ENCODE measurements at places on chromosomes 4 and X.
A peak's percentile ranks its signal among the peaks of the same experiment; 100 is the strongest.

- no peak for DNase-seq
Measured at GRCh38 chr4:43331226-43332051, 438.9 kb downstream of the GRXCR1 start.

DNA sequence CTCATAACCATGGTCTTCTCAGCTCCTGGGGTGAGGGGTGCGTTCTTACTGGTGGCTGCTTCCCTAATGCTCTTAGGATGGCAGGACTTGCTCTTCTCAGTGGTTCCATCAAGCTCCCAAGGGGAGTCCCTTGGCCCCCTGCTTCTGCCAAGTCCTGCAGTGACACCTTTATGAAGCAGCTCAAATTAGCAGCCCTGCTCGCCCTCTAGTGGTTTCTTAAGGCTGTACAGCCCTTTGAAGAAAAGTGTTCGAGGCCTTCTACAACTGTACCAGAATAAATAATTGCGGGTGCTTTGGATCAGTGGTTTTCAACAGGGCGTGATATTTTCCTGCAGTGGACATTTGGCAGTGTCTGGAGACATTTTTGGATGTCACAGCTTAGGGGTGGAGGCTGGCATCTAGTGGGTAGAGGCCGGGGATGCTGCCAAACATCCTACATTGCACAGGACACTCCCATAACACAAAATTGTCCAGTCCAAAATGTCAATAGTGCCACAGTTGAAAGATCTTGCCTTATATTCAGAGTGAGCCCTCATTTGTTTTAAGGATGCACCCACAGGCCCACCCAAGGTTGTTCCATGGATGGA, 204.7 kb upstream of the S100G start:
- DNase-seq, result peak; percentile 35

DNA sequence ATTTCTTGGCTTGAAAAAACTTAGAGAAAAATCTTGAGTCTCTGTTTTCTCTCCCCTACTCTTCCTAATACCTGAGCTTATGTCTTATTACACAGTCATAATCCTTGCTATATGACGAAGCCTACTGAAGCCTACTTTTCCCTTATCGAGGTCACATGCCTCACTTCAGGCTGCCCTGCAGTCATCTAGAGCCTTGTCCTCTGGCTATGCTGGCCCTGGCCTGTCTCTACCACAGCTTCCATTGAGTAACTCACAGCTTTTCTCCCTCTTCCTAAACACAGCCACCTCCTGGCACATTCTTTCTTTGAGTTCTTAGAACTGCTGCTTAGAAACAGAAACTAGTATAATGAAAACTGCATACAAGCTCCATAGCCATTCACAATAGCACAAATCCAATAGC, 1698.3 kb downstream of the STIM2 start:
- no peak for DNase-seq

DNA sequence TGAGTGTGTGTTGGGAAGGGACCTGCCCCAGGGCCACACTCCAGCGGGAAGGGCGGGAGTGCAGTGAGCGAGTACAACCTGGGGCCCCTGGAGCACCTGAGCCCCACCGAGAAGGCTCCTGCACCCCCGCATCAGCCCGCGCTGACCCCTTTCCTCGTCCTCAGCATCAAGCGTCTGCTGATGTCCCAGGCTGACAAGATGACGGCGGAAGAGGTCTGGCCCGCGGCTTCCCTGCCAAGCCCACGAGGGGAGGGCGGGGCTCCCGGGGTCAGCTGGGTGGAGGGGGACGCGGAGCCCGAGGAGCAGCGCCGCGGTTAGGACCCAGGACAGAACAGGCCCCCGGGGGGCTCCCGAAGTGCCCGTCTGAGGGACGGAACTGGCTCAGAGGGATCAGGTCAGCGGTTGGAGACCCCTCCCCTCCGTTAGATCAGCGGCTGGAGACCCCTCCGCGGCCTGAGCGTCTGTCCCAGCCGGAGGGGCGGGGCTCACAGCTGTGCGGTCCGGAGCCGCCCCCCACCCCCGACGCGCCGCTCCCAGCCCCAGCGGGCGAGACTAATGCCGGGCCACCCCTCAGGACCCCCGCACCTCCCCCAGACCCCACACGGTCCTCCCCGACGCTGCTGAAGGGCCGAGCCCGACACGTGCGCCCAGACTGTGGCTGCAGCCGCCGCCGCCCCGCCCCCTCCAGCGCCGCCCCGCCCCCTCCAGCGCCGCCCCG, 6.7 kb downstream of the MYL5 start:
- DNase-seq, result peak; percentile 43

- DNase-seq, result no peak
Measured at GRCh38 chr4:1992468-1993168, 16.2 kb downstream of the NELFA start.

GRCh38 chrX:20028588-20028987, 37.7 kb upstream of the BCLAF3 start:
- DNase-seq, result no peak

DNA sequence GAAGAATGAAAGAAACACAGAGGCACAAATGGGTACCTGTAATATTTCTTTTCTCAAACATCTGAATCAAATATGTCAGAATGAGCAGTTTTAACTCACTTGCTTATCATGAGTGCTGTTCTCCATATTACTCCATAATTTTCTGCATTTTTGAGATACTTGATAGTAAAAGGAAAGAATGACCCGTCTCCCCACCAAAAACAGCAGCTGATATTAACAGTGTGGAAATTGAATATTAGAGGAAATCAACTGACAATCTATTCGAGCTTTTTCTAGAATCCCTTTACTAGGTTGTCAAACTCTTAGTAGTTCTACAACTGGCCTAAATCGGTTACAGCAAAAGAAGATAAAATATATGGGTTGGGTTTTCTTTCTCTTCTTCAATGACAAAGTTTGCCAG, 49.9 kb upstream of the HELT start:
- DNase-seq, result no peak
